ENCODE measurements at places on chromosomes 2 and 18.

DNA sequence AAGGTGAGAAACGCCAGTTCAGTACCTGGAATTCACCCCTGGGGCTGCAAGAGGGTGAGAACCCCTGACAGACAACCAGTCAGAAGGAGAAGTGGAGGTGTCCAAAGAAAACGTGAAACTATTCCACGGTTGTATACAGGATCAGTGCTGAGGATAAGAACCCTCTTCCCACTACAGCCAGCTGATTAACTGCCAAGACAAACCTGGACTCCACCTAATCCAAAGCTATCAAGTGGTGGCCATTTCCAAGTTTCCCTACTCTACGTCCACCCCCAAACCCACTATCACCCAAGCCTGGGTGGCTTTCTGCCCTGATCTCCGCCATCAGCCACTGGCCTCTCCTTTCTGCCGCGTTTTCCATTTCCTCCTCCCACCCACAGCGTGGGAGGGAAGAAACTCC, 312.3 kb upstream of the ID2 start:
- DNase-seq = no peak

DNA sequence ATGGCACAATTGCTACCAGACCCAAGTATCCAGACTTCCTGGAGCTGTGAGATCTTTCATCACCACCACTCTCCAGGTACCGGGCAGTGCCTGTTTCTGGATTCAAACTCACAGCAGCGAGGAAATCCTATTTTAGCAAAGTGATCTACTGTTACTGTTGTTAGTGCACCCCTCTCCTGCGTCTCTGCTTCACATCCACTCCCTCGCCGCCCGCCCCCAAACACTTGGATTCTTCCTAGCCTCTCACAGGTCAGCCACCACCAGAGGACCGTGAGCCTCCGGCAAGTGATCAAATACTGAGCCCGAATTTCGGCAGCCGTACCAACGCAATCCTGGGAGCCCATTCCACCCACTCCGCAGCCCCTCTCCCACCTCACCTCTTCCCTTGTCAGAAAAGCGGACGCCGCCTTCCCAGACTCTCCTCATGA, 519 bp downstream of the METTL4 start:
- peak; percentile 67 for DNase-seq

- DNase-seq = no peak
Observed at GRCh38 chr2:173766537-173767289, 198.5 kb downstream of the SP3 start.

DNA sequence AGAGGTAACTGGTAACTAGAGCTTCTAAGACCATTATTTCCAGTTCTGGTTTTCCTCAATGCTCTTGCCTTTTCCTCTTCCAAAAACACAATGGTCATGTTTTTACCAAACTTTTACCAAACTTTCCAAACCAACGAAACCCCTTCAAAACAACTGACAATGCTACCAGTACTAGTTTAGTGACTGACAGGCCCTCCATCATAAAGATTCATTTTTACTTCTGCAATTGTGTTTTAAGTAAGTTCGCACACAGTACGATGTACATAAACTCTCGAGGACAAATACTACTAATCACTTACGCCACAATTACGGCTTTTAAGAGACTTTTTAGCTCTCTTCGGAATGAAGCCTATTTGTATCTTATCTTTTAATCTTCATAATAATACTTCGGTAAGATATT, 900 bp downstream of the C18orf32 start:
- no peak for DNase-seq

DNA sequence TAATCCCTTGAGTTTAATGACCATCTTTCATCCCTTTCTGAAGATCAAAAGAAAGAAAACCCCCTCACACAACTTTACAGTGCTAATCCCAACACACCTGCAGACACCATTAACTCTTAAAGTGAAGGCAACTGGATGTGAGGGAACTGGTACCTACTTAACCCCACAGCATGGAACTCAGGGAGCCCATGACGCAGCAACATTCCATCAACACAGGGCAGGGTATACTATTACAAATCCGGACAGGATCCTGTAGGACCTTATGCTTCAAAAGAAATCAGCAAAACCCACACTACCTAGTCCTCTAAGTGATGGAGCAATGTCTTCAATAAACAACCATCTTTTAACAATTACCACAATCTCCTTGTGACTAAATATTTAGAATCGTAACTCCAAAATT, 78.6 kb downstream of the FARSB start:
- no peak for DNase-seq

DNA sequence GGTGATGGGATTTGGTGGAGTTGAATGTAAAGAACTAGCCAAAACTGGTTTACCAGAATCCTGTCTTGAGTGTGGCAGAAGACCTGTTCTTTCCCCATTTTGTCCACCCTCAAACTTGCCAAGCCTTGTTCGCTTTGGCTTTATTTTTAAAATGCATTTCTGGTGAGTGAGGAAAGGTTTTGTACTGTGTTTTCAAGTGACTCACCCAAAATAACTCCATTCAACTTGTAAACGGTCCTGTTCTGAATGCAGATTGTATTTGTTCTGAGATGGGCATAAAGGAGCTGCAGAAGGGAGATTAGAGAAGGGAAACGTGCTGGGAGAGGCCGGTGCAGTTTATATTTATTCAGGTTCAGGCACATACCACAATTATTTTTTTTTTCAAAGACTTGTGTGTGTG, 5.3 kb upstream of the ITPRID2 start:
- no peak for DNase-seq

DNA sequence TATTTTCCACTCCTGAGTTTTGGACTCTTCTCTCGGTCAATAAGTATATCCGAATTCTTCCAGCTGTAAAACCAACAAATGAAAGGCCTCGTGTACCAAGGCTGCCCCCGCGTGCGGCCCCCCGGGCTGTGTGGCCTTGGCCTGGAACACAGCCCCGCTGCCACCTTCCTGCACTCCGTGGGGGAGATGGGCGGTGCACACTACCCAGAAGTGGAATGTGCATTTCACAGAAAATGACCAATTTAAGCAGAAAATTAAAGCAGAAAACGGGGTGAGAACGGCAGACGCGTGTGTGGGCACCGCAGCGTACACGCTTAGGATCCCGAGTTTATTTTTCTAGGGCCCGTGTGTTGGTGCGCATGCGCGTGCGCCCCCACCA, 34.4 kb upstream of the ZNF516 start:
- no peak for DNase-seq

- DNase-seq = no peak
Observed at GRCh38 chr18:26702086-26702485, 153.7 kb upstream of the KCTD1 start.
